ENCODE measurements at places on chromosomes 13 and 19.

DNA sequence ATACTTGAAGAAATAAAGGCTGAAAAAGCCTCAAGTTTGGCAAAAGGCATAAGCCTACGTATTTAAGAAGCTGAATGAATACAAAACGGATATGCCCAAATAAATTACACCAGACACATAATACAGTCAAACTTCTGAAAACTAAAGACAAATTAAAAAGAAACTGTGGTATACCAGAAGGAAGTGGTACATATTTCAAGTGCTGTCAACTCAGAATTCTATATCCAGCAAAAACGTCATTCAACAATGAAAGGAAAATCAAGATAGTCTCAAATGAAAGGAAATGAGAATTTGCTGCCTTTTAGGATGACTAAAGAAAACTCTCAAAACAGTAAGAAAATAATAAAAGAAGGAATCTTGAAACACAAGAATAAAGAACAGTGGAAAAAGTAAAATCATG lies 69.5 kb downstream of the POLR1D start:
- DNase-seq = no peak

DNA sequence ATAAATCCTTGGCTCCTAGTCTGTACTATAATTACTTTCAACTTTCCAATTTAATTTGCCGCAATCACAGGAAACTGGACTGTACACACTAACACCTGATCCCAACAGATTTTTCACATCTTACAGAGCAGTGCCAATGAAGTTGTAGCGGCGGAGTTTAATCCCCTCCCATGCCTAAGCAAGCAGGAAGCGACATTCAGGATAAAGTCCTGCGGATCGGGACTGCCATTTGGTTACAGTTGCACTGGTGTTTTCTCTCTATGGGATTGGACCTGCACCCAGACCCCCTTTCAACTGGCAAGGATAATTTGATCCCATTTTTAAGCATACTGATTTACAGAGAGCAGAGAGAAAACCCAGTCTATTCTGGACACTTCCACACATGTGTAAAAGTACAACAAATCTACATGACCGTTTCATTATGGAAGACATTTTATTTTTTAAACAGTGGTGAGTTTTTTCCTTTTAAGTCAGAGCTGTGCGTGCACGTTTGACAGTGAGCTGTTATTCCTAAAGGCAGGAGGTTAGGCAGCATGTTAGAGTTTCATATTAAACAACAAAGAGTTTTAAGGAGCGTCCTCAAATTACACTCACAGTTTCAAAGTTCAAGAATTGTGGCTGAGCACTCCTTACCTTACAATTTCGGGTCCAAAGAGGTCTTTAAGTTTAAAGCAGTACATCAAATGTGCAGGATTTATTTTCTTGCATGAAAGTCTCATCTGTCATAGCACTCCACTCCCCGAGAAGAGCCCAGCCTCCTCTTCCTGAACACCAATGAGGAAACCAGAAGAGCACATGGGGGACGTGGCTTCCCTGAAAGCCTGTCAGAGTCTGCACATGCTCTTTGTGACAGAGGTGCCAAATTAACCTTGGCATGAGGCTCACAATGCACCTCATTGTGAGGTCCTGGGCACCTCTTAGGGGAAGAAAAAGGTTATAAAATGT lies 141.6 kb upstream of the RFC3 start:
- DNase-seq = no peak

GRCh38 chr13:99367663-99368448 lies 60.7 kb upstream of the GPR183 start:
- no peak for DNase-seq

DNA sequence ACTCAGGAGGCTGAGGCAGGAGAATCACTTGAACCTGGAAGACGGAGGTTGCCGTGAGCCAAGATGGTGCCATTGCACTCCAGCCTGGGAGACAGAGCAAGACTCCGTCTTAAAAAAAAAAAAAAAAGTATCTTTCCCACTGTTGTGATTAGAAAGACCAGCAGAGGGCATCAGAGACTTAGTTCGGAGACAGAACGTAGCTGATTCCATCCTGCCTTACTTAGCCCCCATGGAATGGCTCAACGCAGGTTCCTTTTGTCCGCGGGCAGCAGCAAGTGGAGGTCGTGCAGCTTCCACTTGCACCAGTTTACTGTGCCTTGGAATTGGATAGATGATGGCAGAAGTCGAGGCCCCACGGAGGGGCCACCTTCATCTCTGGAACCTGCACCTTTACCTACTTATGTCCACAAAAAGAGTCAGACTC lies 8.1 kb downstream of the TIMM29 start:
- DNase-seq = no peak

- no peak for DNase-seq
Observed at GRCh38 chr13:48165063-48165462, 67.9 kb upstream of the ITM2B start.

DNA sequence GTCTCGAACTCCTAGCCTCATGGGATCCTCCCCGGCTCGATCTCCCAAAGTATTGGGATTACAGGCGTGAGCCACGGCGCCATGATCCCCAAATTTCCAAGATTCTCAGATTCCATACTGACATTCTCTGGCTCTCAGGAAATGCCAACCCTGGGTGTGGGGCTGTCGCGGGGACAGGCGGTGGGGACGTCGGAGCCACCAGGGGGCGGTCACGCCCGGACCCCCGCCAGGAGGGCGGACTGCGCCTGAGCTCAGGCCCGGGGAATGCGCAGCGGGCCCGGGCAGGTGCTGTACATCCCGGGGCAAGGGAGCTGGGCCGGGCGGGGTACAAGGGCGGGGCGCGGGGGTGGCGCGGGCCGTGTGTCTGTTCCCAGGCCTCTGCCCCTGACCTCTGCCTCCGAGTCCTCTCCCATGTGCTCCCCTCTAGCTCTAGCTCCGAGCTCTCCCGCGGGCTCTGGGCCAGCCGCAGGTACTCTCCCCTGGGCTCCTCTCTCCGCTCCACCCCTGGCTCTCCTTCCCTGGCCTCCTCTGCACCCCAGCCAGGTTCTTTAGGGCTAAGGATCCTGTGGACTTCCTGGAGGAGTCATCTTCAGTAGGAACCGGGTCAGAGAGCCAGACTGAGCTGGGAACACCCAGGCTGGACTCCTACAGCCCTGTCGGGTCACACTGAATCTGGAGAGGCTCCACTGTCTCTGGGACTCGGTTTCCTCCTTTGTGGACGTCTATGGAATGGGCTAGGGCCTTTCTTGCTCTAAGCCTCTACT lies 2.4 kb downstream of the PPP1R13L start:
- DNase-seq = no peak

DNA sequence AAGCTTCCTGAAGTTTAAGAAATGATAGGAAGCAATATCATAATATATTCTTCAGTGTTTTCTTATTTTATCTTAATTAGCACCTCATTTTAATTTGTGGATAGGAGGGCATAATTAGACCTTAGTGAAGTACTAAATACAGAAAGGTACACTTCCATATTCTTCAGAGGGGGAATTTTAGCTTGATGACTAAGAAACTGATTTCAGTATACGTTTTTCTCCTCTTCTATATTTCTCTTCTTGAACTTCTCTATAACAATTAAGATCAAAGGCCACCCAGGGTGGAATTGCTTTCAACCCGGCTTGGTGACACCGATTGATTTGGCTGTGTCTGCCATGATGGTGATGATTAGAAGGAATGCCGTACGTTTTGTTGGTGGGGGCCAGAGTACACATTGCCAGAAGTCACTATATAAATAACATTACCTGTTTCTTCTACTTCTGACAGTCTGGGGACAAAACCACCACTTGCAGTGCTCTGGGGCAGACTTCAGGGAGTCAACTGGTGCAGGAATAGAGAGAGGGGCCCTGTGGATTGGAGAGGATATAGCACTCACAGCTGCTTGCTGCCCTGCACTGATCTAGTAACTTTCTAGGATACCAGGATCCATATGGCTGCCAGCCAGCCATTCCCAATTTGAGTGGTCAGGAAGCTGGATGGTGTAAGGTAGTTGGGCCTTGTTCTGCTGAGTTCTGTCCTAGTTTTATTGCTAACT lies 73.8 kb downstream of the SPATA13 start:
- DNase-seq = no peak

DNA sequence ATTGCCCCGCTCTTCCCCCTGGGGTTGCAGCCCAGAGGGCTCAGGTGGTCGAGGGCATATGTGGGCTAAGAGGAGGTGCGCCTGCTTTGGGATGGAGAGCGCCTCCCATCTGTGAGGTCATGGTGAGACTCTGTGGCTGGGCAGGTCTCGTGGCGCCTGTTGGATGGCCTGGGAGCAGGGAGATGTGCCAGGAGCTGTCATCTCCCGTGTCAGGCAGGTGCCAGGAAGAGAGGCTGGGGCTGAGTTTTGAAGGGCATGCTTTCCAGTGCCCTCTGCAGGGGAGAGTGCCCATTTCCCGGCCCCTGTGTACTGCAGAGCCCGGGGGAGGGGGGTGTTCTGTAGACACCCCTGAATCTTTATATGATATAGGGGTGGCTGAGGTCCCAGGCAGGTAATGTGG lies 2.8 kb downstream of the WTIP start:
- DNase-seq = no peak

DNA sequence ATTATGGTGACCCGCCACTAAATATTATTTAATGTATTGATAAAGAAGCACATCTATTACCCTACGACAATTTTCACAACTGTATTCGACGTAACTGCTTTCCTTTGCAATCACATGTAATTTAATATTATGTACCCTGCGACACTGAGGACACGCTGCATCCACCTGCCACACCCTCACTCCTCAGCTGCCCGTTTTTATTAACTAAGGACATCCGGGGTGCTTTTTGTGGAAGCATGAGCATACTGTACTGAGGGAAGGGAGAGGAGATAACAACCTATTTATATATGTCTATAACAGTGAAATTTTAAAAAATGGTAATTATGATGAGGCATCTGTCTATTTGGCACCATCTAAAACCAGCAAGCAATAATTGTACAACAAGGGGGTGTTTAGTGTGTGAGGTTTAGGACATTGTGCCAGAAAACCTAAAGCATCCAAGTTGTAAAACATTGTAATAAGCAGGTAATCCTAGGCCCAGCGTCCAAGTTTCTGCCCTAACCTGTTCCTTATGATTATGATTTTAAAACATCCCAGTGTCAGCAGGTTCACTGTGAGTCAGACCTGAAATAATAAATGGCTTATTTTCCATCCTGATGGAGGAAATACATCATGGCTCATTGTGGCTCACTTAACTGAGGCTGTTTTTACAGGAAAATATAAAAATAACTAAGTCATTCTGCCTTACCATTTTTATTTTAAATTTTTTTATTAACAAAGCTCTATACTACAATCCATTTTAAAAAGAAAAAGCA lies 56.3 kb downstream of the FOXO1 start:
- no peak for DNase-seq

GRCh38 chr13:24900507-24900906 lies 136.5 kb downstream of the RNF17 start:
- no peak for DNase-seq

DNA sequence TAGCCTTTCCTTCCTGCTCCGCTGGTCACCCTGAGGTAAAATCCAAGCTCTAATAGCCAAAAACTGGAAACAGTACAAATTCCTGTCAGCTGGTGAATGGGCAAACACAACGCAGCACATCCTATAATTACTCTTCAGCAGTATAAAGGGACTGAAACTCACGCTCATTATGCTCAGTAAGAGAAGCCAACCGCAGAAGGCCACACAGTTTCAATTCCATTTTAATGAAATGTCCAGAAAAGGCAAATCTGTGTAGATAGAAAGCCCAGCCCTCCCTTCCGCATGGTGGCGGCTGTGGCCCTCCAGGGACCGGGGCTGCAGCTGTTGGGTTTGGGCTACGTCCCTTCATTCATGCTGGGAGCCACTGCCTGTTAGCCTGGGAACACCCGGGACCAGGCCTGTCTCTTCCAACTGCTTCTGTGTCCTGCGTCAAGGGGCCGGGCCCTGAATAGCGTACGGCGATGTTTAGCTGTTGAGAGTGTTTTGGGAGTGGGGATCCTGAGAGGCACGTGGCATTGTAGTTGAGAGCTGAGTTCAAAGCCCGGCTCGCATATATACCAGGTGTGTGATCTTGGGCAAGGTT lies 23.5 kb downstream of the NKPD1 start:
- peak; percentile 12 for DNase-seq

DNA sequence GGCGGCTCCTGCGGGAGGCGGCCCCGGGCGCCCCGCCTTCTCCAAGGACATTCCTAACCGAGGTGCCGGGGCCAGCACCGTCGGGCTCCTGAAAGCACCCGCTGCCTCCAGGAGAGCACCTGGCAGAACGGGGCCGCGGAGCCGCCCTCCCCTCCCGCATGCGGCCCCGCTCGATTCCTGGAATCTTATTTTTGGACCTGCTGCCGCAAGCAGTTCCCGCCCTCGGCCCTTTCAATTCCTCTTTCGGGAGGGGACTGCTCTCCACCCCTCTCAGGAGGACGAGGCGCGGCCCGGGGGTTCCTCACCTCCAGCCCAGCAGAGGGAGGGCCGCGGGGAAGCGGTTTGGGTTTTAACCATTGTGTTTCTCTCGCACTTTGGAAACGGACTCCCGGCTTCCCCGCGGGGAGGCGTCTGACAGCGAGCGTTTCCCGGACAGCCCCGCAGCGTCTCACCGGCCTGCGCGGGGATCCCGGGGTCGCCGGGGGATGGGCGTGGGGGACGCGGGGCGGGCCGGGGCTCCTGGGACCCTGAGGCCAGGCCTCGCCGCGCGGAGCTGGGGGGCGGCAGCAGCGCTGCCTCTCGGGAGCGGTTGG lies 849 bp downstream of the GAS6 start:
- DNase-seq = no peak

- DNase-seq = no peak
Observed at GRCh38 chr19:31562966-31563612, 213.9 kb upstream of the TSHZ3 start.

DNA sequence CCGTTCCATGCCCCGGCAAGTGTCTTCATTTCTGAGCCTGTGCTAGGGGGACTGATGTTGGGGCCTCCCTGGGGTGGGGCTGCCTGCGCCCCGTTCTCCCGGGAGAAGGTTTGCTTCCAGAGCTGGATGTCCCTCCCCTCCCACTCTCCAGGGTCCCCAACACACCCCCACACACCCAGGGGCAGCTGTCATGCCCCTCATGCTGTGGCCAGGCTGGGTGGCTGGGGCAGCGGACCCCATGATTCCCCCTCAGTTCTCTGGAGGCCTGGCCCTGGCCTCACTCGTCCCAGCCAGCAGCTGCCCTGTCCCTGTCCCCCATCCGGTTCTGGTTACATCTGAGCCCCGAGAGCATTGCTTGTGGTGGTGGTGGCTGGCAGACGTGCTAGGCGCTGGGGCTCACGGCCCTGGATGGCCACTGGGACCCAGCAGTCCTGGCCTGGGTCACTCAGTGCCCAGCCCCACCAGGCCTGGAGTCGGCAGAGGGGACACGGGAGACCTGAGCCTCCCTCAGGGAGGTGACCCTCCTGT lies 184.8 kb downstream of the KDM4B start:
- no peak for DNase-seq

DNA sequence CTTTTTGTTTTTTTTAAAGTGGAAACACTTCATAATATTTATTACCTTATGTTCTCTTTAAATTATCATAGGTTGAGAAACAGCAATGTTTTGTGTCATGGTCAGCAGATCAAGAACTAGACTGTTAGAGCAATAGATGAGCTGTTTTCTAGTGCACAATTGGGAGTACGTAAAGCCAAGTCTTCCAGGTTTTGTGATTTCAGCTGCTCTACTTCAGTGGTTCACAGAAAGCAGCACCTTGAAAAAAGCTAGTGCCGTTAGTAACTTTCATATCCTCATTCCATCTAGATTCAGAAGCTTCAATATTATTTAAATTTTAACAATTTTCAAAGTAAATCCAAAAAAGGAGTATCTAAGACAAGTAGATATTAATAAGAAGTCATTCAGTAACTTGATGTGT lies 1.9 kb downstream of the GPR18 start:
- DNase-seq = no peak
